ENCODE measurements at places on chromosomes 7 and 10. TPM values are rescaled to one million over a fixed set of nuclear protein-coding genes. Genes with fewer than 3 reads are reported as not detected.

LRGUK gene
- 0.81 TPM for polyA plus RNA-seq

SCART1 gene
- 0.97 TPM for polyA plus RNA-seq

DNA sequence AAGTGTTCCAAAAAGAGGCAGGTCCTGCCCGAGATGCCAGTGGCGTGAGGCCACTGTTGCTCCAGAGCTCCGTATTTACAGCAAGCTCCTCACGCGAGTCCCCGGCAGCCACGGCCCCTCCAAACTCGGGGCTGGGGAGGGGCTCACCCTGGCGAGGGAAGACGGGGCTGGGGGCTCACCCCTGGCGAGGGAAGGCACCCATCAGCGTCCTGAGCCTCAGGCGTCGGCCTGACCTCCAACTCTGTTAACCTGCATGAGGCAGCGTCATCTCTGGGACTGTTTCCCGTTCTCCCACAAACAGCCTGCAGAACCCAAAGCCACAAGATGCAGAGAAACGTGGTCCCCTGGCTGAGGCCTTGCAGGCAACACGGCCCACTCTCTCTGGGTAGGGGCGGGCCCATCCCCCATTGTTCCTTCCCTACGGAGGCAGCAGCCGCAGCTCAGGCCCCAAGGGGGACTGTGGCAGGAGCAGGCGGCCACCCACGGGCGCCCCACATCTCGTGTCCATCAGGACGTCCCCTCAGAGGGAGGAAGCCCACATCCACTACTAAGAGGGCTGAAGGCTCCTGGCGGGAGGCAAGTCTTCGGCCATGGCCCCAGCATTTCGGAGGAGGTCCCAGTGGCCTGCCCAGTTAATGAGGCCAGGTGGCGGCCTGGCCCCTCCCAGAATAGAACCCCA is 4.2 kb upstream of the ADGRA1 start:
- no peak for DNase-seq

DNA sequence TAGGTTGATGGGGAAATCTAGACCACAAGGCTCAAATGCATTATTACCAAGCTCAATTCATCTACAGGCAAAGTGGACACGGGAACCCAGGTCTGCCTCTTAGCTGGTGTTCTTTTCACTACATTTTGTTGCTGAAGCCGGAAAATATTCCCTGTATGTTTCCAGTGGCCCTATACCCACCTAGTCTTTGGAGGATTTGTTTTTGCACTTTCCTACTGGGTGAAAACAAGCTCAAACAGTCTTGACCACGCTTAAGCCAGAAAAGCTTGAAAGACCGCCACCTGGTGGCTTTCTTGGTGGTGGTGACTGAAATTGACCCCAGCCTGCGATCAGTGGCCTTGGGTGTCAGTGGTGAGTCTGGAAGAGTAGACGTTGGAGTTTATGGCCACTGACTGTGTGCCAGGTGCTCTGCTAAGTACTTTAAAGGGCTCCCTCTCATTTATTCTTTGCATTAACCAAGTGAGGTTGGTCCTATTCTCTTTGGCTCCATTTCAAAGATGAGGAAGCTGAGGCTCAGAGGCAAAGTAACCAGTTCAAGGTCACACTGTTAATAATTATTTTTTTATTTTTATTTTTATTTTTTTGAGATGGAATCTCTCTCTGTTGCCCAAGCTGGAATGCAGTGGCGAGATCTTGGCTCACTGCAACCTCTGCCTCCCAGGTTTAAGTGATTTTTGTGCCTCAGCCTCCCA is 11.1 kb upstream of the CRTAC1 start:
- no peak for DNase-seq

Data from muscle of back (tissue), 13 donors.